ENCODE measurements at places on chromosomes 4 and X.

DNA sequence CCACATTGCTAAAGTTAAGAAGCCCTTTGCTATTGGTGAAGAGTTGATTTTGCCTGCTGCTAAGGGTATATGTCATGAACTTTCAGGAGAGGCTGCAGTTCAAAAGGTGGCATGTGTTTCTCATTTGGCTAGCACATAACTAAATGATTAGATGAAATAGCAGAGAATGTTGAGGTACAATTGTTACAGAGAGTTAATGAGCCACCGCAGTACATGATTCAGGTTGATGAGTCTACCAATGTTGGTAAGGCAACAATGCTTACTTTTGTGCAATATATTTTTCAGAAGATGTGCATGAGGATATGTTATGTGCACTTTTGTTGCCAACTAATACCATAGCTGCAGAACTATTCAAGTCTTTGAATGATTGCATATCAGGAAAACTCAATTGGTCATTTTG is 21.1 kb upstream of the CXCL2 start:
- no peaks in the 10 kb centered on the region for H3K27me3 ChIP-seq
- no peak overlapping the region for H3K27ac ChIP-seq
- no peak overlapping the region for H3K4me3 ChIP-seq
- no peak for DNase-seq
- H3K4me1 ChIP-seq = no peaks in the 10 kb centered on the region

GRCh38 chr4:40180356-40180755 is 16.5 kb upstream of the RHOH start:
- H3K27me3 ChIP-seq = no peaks in the 10 kb centered on the region
- H3K36me3 ChIP-seq = no peaks in the 10 kb centered on the region
- H3K4me1 ChIP-seq = no peaks in the 10 kb centered on the region
- no peak overlapping the region for H3K4me3 ChIP-seq
- no peak overlapping the region for H3K27ac ChIP-seq
- DNase-seq = no peak

GRCh38 chrX:56763556-56764152 is 34.6 kb downstream of the NBDY start:
- DNase-seq = no peak
- no peak overlapping the region for H3K27ac ChIP-seq
- no peak overlapping the region for H3K4me3 ChIP-seq

DNA sequence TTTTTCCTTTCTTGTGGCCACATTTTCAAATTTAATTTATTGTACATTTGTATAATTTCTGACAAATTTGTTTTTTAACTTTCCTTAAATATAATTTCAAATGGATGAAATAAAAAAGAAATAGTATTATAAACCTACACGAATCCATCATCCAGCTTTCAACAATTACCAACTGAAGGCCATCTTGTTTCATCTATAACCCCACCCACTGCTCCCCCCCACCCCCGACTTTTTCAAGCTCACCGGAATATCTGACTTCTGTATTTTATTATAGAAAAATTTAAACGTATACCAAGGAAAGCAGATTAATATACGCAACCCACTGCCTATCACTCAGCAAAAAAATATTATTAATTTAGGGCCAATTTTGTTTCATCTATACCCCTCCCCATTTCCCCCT is 1.1 kb downstream of the MORF4L2 start:
- H3K4me3 ChIP-seq = peak overlapping the region; percentile 93
- no peak for DNase-seq
- H3K4me1 ChIP-seq = no peaks in the 10 kb centered on the region
- no peak overlapping the region for H3K27ac ChIP-seq
- H3K36me3 ChIP-seq = peaks cover 12% of the 10 kb centered on the region

DNA sequence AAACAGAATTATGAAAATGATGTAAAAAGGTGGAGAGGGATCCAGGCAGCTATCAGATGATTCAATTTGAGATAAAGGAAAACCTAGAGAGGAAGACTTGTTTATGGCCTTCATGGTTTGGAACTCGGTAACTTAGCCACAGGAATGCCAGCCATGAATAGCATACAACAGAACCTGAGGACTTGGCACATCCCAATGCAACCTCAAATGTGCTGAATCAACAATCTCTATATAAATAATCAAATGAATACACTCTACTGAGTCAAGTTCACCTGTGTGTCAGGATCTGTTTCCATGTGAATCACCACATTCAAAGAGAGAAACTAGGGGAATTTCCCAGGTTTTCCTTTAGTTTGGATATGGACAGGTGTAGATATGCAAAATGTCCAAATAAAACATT is 86.9 kb downstream of the MBNL3 start:
- H3K36me3 ChIP-seq = no peaks in the 10 kb centered on the region
- H3K27ac ChIP-seq = no peak overlapping the region
- H3K4me1 ChIP-seq = no peaks in the 10 kb centered on the region
- no peak for DNase-seq
- no peak overlapping the region for H3K4me3 ChIP-seq

GRCh38 chr4:65089666-65090065 is 580.6 kb downstream of the EPHA5 start:
- H3K27ac ChIP-seq = no peak overlapping the region
- DNase-seq = peak; percentile 0
- no peak overlapping the region for H3K4me3 ChIP-seq
- H3K36me3 ChIP-seq = no peaks in the 10 kb centered on the region
- no peaks in the 10 kb centered on the region for H3K4me1 ChIP-seq

GRCh38 chr4:127000110-127000509 is 632.6 kb upstream of the INTU start:
- no peaks in the 10 kb centered on the region for H3K27me3 ChIP-seq
- no peak for DNase-seq
- H3K27ac ChIP-seq = no peak overlapping the region
- H3K4me3 ChIP-seq = no peak overlapping the region
- no peaks in the 10 kb centered on the region for H3K4me1 ChIP-seq
- no peaks in the 10 kb centered on the region for H3K36me3 ChIP-seq

- DNase-seq = no peak
- no peaks in the 10 kb centered on the region for H3K36me3 ChIP-seq
- no peaks in the 10 kb centered on the region for H3K4me1 ChIP-seq
Measured at GRCh38 chrX:130245441-130245840, 23.3 kb downstream of the ZNF280C start.

DNA sequence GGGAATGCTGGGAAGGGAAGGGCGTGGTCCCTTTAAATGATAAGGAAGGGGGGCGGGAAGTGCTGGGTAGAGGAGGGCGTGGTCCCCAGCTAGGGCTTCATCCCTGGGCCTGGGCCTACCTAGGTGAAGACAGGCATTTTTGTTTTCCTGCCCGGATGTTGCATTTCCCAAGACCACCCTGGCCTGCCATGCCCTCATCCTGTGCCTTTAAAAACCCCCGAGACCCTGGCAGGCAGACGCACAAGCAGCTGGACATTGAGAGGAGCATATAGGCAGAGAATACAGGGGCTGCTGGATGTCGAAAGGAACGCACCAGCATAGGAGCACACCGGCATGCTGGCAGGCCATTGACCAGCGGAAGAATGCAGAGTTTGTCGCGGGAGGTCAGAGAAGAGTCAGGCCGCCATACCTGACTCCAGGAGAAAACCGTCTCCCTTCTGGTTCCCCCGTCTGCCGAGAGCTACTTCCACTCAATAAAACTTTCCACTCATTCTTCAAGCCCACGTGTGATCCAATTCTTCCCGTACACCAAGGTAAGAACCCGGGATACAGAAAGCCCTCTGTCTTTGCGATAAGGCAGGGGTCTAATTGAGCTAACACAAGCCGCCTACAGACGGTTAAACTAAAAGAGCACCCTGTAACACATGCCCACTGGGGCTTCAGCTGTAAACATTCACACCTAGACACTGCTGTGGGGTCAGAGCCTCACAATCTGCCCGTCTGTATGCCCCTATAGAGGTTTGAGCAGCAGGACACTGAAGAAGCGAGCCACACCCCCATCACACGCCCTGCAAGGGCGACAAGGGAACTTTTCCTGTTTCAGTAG is 2.9 kb upstream of the AGA start:
- no peaks in the 10 kb centered on the region for H3K27me3 ChIP-seq
- no peaks in the 10 kb centered on the region for H3K36me3 ChIP-seq
- no peaks in the 10 kb centered on the region for H3K4me1 ChIP-seq
- DNase-seq = no peak

DNA sequence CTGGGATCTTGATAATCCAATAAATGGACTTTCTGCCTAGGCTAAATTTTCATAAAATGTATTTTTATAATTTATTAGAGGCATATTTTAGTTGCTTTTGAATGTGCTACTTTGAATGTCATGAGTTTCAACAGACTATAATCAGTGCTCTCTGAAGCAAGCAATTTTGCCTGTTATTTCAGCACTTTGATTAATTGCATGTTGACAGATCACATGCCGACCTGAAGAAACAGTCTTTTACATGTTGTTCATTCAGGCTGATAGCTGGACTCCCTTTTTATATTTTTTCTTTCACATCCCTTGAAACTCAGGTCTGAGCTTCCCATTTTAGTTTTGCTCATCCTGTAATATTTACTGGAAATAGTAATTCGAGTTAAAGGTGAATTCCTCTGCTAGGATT is 341.0 kb downstream of the NAP1L3 start:
- H3K36me3 ChIP-seq = no peaks in the 10 kb centered on the region
- no peak overlapping the region for H3K27ac ChIP-seq
- H3K4me3 ChIP-seq = no peak overlapping the region

GRCh38 chr4:88185906-88186305 is 27.5 kb upstream of the ABCG2 start:
- no peak overlapping the region for H3K27ac ChIP-seq
- H3K36me3 ChIP-seq = no peaks in the 10 kb centered on the region
- DNase-seq = no peak
- no peaks in the 10 kb centered on the region for H3K4me1 ChIP-seq
- H3K4me3 ChIP-seq = no peak overlapping the region
- no peaks in the 10 kb centered on the region for H3K27me3 ChIP-seq

DNA sequence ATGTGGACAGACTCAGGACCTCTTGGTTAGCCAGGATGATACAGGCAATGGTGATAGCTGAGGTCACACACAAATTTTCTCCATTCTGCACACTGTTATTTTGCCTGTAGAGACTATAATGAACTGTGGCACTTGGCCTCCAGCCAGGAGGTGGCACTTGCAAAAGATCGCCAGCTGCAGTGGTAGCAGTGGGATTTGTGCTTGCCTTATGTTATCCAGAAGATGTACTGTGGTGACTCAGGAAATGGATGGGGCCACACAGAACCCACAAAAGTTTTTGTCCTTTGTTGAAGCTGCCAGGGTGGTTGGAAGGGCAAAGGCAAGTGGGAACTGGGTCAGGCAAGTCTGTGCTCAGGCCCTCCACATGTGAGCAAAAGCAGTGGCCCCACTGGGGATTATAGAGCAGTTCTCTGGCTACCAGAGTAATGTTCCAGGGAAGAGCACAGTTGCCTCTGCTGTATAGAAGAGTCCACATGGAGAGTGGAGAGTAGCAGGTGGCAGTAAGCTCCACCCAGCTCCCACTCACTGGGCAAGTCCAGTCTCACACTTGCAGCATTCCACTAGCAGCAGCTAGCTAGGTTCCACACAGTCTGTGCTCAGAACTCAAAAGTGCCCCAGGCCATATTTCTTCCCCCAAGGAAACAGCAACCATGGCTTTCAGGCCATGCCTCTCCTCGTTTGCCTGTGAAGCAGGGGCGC is 5.9 kb upstream of the C4orf17 start:
- no peaks in the 10 kb centered on the region for H3K27me3 ChIP-seq
- H3K4me1 ChIP-seq = no peaks in the 10 kb centered on the region
- no peak overlapping the region for H3K27ac ChIP-seq
- no peaks in the 10 kb centered on the region for H3K36me3 ChIP-seq
- no peak for DNase-seq

DNA sequence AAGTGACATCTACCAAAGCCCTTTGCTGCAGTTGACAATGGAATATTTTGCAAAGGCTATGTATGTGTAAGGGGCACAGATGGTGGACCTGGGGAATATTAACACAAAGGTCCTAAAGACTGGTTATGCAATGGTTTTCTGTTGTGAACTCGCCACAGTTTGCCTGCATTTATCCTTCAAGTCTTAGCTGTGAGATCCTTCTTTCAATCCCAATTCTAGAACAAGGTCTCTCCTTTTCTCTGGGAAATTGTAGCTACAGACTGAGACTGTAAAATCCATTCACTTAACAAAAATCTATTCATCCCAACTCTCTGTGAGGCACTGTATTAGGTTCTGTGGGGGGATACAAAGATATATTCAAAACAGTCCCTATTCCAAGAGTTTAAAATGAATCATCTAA is 250.4 kb downstream of the GPM6A start:
- no peak overlapping the region for H3K27ac ChIP-seq
- DNase-seq = no peak
- no peak overlapping the region for H3K4me3 ChIP-seq
- H3K27me3 ChIP-seq = no peaks in the 10 kb centered on the region
- H3K4me1 ChIP-seq = no peaks in the 10 kb centered on the region

DNA sequence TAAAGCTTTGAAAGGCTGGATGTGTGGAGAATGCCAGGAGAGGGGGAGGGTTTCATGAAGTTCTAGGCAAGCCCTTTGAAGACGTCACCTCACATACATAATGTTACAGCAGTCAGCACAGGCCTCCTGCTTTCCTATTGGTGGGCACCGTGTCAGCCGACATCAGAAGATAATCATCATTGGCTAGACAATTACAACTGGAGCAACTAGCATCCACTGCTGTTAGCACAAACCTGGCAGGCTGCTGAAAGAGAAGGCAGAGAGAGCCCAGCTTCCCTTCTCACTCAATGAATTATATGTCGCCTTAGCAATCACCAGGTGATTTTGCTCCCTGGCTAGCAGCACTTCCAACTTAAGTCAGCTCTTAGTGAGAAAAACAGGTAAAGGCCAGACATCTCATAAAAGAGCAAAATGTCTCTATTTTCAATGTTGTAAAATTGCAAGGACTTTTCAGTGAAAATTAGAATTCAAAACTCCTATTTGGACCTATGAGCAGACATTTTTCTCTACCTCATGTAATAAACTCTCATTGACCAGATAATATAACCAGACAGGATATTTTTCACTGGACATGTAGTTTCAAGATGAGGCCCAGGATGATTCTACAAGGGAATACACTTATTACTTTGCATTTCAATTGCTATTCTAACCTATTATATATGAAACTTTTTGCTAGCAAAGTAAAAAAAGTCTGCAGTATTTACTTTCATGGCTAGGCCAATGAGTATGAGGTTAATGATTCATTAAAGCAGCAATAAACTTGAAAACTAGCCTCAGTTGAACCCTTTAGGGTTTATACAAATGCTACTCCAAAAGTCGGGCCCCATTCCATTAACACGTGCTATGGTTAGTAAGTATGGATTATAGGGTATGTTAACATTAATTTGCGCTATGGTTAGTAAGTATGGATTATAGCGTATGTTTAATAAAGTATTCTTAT is 4.3 kb downstream of the ELOVL6 start:
- H3K4me3 ChIP-seq = no peak overlapping the region
- H3K4me1 ChIP-seq = peaks cover 9% of the 10 kb centered on the region
- DNase-seq = peak; percentile 94
- no peak overlapping the region for H3K27ac ChIP-seq
- H3K36me3 ChIP-seq = no peaks in the 10 kb centered on the region
- H3K27me3 ChIP-seq = no peaks in the 10 kb centered on the region

DNA sequence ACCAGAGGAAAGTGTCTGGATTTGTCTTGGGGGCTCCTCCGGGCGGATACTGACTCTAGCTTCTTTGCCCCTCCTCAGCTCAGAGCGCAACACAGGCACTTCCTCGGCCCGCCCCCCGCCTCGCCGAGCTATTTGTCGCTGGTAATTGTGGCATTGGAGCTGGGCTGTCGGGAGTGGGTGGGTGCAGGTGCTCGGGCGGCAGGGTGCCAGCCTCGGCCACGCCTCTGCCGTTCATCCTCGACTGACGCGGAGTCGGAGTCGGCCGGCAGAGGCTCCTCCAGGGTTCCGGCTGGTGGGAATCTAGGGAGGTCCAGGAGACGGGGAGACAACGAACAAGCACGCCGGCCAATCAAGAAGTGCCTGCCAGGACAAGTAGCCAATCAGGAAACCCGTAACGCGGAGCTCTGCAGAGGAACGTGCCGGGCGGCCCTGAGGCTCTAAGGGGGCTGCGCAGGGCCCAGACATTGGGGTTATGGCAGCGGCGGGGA is 3.9 kb upstream of the SYN1 start:
- H3K27ac ChIP-seq = no peak overlapping the region
- H3K4me1 ChIP-seq = no peaks in the 10 kb centered on the region
- H3K36me3 ChIP-seq = no peaks in the 10 kb centered on the region
- H3K27me3 ChIP-seq = no peaks in the 10 kb centered on the region
